ENCODE measurements at places on chromosomes 7 and 10.

DNA sequence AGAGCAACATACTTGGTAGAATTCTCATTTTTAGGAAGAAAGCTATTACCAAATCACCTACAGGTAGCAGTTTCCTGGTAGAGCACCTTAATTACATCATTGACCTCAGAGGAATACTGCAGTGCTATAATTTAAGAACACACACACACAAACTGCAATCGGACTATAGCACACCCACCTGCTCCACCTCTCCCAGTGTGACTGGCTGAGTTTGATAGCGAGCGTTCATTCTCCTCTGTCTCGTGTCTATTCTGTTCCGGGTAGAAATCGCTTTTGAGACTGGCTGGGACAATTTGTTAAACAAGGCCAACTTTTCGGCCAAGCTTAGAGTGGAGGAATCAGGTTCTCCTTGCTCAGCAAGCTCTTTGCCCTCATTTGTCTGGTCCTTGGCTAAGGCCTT is 110.5 kb downstream of the SVIL start:
- DNase-seq, result no peak

- DNase-seq, result no peak
These were observed 84.8 kb upstream of the GRM3 start for GRCh38 chr7:86558680-86559501.

DNA sequence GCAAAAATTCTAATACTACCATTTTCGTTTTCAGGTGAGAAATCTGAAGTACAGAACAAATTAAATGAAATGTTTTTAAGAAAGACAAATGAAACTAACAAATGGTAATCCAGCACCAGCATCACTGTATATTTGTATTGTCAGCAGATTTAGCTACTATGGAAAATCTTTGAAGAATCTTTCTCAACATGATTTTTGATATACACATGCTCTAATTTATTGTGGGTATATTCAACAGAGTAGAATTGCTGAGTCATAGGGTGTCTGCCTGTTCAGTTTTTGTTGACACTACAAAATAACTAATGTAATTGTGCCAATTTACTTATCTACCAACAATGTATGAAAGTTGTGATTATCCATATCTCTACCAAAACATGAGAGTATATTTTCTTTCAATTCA is 437.6 kb downstream of the PCDH15 start:
- no peak for DNase-seq

- no peak for DNase-seq
These were observed 178.1 kb upstream of the SEMA3E start for GRCh38 chr7:83827036-83827435.

Measured in activated CD4-positive, alpha-beta T cell treated with anti-CD3 and anti-CD28 coated beads, Interleukin-2, Interleukin-6, amounts not matched to agents 100 ng/mL and 50 ng/mL, durations not matched to agents 16 hours and 8 hours (primary cell).